Effector CD4-positive, alpha-beta T cell (primary cell): ENCODE measurements at places on chromosomes 12 and 14.
A peak's percentile ranks its signal among the peaks of the same experiment; 100 is the strongest.

DNA sequence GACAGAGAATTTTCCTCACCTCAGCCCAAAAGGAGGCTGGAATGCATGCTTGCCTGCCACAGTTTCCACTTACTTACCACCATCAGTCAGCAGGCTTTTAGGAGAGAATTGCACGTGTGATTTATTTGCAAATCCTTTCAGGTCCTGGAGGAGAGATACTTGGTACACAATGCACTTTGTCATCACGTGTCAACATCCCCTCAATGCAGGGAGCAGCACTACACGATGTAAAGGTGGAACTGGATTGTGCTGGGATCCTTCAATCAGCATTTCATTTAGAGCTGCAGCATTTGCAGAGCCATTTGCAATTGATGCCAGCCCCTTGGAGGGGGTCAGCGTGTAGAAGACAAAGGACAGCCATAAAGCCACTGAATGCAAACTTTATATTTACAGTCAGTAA lies 218.1 kb downstream of the GLT1D1 start:
- DNase-seq = no peak

DNA sequence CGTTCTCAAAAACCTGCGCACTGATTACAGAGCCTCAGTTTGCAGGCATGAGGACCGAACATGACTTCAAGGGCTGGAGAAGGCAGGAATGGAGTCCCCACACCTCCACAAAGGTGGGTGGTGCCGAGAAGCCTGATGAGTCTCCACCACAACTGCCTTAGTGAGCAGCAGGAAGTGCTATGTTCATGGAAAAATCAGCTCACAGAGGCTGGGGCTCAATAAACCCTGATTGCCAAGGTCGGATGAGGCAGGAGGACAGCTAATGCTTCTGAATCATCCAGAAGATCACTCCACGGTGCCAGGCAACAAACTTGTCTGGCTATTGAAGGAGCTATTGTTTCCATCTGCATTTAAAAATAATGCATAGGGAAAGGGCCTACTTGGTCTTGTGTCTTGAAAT lies 31.1 kb downstream of the APPL2 start:
- DNase-seq = no peak

GRCh38 chr12:6861391-6861790 lies 5.9 kb upstream of the TPI1 start:
- no peak for DNase-seq

- DNase-seq = no peak
These were observed at the start of gene AKT1 for GRCh38 chr14:104794993-104795780. Gene AKT1, minus strand, starts transcription at chr14:104795748. Its CDS starts 3,105 bp downstream, at chr14:104792643.

DNA sequence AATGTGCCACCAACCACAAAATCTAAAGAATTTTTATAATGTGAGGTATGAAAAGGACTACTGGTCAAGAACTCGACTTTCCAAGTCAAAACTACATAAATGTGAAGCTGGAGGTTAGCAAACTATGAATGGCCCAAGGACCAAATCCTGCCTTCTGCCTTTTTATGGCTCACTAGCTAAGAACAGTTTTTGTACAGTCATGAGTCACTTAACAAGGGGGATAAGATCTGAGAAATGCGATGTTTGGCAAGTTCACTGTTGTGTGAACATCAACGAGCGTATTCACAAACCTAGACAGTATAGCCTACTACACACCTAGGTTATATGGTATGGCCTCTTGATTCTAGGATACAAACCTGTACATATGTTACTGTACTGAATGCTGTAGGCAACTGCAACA lies 28.2 kb downstream of the FERMT2 start:
- DNase-seq = no peak

GRCh38 chr14:95260537-95261361 lies 59.0 kb downstream of the CLMN start:
- DNase-seq = no peak

GRCh38 chr14:68638141-68638999 lies 154.5 kb downstream of the ZFP36L1 start:
- DNase-seq = no peak

- DNase-seq = peak; percentile 57
These were observed 60.7 kb downstream of the PLEKHG3 start for GRCh38 chr14:64764641-64765520.

- DNase-seq = no peak
These were observed 38.8 kb upstream of the LRRC10 start for GRCh38 chr12:69649529-69649928.

DNA sequence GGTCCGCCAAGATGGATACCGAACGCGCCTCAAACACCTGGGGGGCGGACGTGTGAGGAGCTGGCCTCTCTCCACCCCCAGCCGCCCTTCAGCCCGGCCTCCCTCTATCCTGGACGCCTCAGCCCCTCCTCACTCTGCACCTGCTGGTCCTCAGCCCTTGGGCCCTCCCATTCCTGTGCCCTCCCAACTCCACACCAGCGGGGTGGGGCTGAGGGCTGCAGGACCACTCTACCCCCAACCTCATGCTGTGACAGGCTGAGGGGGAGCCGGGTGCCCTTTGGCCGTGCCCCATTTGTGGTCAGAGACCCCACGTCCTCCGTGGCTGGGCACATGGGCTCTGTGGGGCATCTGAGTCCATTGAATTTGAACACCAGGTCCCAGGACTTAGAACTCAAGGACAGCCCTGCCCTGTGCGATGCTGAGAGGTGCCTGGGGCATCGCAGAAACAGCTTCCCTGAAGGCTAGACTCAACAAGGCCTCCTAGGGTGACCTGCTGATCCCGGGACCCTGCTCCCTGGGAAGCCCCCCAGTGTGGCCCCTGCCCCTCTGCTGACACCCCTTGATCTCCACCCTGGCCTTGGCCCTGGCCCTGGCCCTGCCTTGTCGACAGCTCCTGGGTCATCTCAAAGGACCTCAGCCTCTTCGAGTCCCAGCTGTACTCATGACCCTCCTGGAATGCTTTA lies 82.0 kb upstream of the SFSWAP start:
- no peak for DNase-seq

- no peak for DNase-seq
These were observed 87.1 kb upstream of the ATF7IP start for GRCh38 chr12:14278294-14278953.

DNA sequence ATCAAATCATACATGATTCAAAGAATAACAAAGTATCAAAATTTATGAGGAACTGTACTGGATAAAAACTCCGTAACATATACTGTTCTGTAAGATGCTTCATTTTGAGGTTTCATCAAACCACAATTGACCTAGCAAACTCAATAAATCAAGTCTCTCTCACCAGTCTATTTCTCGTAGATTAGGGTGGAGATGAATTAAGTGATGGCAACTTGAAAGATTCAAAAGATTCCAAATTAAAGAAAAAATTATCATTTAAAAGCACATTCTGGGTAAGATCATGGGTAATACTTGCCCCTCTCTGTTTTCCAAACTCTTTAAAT lies 74.4 kb downstream of the PAPLN start:
- no peak for DNase-seq

- no peak for DNase-seq
These were observed 292.0 kb upstream of the SFSWAP start for GRCh38 chr12:131418884-131419283.

DNA sequence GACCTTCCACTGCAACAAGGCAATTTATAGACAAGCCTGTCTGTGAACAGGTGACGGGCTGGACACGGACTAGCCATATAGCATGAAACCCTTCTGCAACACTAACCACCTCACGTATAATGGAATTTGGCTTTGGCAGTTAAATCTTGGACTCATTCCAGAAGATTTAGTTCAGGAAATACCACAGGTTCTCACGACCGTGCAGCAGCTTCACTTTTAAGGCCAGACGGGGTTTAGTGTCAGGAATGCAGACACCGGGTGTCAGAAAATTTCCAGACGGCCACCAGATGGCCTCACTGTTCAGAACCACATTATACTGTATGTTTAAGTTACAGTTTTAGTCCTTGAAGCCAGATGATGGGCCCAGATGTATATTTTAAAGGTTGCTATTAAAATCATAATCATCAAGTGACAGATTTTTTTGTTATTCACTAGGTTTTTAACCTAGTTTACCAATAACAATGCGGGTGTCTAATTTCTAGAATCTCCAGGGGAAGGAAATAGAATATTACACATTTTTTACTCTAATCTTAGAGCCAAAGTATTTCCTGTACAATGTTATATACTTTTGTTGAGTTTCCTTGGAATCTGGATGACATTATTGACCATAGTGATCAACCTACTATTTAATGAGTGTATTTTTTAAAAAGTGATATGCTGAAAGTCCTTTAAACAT lies 90.5 kb upstream of the TMPO start:
- DNase-seq = peak; percentile 21

- DNase-seq = no peak
These were observed 46.7 kb downstream of the SSH1 start for GRCh38 chr12:108810636-108811035.

GRCh38 chr14:98593361-98593761 lies 678.6 kb downstream of the BCL11B start:
- DNase-seq = no peak

DNA sequence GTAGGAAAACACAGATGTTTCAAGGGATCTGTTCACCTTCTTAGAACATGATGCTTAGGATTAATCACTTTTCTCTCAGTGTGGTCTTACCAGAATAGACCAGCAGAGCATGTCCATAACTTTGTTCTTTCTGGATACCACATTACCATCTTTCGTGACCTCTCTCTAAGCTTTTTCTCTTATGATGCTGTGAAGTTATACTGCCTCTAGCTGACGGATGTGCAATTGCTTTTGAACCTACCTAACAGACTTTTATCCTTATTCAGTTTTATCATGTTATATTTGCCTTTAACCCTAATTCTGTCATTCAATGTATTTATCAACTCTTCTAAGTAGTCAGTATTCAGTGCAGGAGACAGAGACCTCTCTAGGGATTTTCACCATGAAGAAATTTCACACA lies 246.7 kb downstream of the DACT1 start:
- DNase-seq = no peak

DNA sequence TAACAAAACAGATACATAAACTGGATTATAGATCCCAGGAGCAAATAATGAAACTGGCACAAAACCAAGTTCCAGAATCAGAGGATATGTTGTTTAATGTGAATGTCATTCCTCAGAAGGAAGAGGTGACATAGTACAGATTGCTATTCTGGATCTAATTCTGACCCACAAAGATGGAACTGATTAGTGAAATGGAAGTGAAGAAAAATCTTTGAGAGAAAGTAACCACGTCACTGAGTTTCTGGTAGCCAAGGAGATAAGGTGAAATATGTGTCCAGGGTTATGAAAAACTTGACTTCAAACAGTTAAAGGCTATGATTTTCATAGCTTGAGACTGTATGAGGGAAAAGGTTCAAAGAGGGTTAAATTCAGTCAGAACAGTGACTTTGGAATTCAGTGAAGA lies 8.3 kb downstream of the OR10AD1 start:
- DNase-seq = no peak

- no peak for DNase-seq
These were observed 368.0 kb upstream of the PDE3A start for GRCh38 chr12:20000229-20000849.

DNA sequence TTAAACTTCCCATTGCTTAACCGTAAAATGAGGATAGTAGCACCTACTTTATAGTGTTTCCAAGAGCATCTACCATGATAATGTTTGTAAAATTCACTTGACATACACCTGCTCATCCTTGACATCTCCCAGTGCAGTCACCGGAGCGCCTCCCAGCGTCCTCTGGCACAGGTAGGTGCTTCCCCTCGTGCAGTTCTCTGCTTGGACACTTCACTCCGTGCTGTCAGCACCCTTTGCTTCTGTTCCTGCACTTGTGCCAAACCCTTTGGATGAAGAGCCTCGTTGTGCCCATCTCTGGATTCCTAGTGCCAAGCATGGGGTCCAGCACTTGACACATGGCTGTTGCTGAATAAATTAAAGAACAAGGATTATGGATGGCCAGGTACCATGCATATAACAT lies 28.3 kb downstream of the ETV6 start:
- no peak for DNase-seq

DNA sequence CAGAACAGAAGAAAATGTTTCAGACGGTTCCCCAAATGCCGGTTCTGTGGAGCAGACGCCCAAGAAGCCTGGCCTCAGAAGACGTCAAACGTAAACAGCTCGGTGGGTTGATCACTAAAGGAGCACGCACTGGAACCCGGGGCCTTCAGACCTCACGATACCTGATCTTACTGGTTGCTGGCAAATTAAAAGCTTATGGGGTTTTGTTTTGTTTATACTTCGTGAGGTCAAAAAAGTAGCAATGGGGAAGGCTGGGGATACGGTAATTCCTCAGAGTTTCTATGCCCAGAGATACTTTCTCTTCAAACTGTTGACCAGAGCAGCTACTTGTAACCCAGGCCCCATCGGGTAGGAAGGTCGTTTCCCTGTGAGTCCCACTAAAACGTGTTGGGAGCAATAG lies 1.7 kb downstream of the CDKN1B start:
- DNase-seq = no peak
